ENCODE measurements at places on chromosomes 3 and 15.

- no peak for DNase-seq
These were observed 7.6 kb upstream of the APEH start for GRCh38 chr3:49666592-49666991.

DNA sequence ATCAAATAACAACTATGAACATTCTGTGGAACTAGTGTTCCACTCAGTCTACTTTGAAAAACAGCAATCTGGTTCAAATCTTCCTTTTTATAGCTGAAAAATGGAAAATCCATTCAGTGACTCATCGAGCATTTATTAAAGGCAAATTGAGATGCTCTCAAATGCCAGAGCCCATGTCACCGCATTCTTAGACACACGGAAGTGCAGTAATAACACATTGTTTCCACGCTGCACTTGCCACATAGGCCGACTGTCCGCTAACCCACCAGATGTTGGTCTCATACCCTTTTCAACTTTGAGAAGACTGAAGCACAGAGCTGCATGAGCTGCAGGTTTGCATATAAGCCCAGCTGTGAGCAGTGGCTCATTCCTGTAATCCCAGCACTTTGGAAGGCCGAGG, 95.9 kb downstream of the TMEM266 start:
- DNase-seq, result no peak

- DNase-seq, result no peak
These were observed 289.7 kb upstream of the CHRM5 start for GRCh38 chr15:33678602-33679001.

DNA sequence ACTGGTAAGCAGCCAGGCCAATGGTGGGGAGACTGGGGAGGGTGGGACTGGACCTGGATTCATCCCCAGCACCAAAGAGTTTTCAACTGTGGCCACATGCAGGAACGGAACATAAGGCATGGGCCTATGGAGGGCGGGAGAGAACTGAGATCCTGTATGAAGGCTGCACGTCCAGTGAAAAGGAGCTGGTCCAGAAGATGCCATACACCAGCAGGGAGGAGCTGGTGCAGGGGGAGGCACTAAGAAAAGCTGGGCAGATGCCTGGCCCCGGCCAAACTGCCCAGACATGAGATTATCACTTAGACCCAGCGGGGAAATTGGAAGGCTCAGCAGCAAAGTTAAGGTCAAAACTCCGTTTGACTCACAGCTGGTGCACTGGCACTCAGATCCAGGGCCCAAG, 58.1 kb upstream of the MCF2L2 start:
- no peak for DNase-seq

DNA sequence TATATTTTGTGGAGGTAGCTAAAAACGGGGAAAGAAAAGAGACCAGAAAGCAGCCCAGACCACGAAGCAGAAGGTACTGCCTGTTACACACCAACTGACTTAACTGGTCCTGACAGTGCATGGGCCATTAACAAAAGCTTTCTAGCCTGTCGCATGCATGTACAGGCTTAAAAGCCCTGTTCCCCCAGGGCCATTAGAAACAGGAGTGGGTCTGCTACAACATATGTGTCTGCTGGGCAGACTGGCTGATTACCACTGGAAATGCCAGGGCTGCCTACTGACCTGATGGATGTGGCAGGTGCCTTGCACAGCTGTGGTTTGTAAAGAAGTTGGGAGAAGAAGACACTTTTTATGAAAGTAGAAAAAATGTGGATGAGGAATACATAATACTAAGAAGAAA, 137.4 kb downstream of the GAP43 start:
- no peak for DNase-seq

DNA sequence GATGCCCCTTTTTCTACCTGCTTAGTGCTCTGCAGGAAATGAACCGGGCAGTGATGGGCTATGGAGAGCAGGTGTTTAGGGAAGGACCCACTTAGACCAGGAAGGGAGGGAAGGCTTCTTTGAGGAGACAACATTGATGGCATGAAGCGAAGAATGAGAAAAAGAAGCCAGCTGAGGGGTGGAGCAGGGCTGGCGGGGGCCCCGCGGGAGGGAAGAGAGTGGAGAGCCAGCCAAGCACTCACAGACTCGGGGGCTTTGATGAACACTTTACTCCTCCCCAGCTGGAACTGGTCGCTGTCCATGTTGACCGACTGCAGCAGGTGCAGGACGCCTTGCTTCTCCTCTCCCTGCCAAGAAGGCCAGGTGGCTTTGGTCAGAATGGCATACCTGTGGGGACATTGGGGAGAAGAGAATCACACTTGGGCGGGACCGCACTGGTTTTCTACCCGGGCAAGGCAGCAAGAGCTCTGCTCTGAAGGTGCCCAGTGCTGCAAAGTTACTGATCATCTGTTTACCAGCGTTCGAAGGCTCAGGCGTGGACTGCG, 28.4 kb upstream of the LDHAL6B start:
- DNase-seq, result no peak

DNA sequence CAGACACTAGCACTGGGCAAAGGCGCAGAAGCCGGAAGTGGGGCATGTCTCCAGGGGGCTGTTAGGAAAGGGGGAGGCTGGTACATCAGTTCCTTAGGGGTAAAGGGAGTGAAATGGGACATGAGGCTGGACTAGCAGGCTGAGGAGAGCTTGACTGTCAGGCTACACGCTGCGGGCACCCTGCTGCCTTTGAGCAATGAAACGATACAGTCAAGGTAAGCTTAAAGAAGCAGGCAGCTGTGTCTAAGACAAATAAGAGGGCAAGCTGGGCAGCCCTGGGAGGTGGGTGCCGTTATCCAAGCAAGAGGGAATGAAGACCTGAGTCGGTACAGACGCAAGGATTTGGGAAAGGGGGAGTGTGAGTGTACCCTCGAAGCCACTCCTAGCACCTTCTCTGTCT, 51.0 kb upstream of the DCLK3 start:
- no peak for DNase-seq

DNA sequence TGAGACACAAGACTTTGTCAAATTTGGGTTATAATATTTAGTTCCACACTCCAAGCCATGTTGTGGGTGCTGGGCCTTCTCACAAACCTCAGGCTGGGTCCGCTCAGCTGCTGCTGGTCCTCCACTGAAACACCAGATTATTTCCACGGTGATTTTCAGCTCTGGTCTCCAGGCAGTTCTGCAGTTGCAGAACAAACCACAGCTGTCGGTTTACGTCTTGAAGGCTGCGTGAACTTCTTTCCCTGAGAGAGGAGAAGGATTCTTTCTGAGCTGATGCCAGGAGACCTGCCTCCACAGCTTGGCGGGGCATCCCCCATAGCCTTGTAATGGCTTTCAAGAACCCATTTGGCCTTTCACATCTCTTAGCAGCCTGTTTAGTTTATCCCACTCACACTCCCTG, 16.2 kb downstream of the GALNT15 start:
- DNase-seq, result no peak

DNA sequence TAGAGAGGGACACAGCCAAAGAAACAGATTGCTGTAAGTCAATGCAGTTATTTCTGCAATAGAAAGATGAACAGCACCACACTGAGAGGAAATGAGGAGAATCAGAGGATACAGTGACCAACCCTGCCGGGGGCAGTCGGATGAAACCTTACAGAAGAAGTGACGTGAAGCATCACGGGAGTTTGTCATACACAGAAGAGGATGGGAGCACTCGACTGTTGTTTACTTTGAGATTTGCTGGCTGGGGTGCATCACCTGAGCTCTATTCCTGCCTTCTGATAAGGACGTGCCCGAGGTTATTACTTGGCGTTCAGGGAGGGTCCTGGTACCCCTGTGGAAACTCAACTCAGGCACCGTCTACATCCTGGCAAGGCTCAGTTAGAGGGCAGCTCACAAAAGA, 45.4 kb downstream of the MAGEF1 start:
- DNase-seq, result no peak

DNA sequence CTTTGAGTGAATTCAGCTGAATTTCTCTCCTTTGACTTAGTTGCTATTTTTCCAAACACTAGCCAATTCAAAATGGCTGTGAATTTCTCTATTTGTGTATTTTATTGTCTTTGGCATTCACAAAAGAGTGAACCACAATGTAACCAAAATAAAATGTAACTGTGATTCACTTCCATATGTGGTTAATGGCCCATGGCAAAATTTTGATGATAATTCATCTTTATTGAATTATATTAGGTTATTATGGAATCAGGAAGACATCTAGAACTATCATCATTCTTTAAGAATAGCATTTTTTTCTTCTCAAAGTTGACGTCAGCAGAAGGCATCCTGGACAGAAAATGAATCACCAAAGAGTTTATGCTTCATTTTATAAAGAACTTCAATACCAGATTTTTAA, 705.3 kb upstream of the NAALADL2 start:
- DNase-seq, result no peak

DNA sequence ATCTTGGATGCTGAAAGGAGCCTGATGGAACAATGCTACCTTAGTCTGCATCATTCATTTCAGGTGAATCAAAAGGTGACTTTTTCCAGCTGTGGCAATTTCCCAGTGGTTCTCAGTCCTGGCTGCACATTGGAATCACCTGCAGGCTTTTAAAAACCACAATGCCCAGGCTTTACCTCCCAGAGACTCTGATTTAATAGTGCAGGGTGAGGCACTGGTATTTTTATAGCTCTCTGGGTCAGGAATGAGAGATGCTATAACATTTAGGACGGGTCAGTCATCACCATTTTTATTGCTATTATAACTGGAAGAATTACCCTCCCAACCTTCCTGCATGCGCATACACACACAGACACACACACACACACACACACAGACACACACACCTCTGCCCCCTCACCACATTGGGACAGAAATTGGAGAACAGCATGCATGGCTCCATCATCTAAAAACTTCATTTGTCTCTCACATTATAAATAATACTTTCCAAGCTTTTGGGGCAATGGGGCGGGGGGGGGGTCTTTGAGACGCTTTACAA, 41.1 kb downstream of the LARP6 start:
- no peak for DNase-seq

DNA sequence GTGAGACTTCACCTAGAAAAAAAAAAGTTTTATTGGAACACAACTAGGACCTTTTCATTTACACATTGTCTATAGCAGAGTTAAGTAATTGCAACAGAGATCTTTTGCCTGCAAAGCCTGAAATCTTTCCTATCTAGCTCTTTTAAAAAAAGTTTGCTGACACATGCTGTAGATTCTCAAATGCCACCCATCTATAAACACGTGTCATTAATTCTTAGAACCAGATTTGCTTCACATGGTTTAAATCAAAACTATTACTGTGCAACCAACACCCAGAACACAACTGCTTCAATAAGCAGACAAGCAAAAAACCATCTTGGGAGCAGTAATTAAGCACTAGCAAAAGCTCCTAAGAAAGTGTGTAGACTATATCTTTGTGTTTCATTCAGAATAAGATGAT, 55.0 kb downstream of the OXSM start:
- DNase-seq, result no peak

DNA sequence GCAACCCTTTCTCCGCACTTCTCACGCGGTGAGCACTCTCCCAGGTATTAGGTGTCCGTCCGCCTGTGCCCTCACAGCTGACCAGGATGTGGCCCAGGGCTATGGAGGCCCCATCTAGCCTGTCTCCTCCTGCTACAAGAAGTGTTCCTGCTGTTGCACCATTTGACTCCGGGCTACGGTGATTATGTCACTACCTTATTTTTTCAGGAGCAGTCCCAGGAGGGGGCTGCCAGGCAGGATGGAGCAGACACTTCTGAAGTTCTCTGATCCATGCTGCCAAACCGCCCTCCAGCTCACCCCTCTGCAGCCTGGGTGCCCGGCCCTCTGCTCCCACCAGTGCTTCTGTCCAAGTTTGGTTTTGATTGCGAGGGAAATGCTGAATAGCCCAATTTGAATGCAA, 36.9 kb downstream of the ZXDC start:
- DNase-seq, result no peak

DNA sequence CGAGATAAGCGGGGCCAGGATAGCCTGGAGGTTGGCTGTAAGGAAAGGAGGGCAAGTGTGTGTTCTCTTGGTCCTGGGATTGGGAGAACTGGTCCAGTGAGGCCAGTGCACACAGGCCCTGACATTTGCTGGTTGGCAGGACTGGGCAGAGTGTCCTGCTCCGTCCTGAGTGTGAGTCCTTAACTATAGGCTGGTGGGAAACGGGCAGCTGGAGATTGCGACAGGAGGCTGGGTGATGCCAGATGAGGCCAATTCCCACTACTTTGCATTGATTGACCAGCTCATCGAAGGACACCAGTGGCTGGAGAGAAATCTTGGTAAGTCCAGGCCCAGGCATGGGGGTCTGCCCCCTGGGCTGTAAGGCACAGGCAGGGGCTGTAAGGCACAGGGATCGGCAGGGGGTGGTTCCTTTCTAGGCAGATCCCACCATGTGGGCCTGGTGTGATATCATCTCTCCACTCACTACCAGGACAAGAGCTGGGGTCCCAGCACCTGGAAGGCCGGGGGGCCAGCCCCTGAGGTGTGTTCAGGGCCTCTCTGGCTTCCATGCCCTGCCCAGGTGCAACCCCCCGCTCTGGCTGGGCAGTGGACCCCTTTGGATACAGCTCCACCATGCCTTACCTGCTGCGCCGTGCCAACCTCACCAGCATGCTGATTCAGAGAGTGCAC, 3.2 kb downstream of the MAN2A2 start:
- DNase-seq, result no peak

DNA sequence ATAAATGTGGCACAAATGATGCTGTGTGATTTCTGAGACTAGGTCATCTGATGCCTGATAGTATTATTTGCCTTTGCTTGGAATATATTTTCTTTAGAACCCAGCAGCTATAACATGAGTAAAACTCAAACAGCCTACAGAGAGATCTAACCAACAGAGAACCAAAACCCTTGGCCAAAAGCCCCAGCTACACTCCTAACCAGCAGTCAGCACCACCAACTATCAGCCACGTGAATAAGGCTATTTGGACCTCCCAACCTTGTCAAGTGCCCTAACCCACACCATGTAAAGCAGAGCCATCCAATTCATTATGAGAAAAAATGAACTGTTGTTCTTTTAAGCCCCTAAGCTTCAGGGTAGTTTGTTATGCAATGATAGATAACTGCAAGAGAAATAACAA, 114.6 kb upstream of the MELTF start:
- no peak for DNase-seq

DNA sequence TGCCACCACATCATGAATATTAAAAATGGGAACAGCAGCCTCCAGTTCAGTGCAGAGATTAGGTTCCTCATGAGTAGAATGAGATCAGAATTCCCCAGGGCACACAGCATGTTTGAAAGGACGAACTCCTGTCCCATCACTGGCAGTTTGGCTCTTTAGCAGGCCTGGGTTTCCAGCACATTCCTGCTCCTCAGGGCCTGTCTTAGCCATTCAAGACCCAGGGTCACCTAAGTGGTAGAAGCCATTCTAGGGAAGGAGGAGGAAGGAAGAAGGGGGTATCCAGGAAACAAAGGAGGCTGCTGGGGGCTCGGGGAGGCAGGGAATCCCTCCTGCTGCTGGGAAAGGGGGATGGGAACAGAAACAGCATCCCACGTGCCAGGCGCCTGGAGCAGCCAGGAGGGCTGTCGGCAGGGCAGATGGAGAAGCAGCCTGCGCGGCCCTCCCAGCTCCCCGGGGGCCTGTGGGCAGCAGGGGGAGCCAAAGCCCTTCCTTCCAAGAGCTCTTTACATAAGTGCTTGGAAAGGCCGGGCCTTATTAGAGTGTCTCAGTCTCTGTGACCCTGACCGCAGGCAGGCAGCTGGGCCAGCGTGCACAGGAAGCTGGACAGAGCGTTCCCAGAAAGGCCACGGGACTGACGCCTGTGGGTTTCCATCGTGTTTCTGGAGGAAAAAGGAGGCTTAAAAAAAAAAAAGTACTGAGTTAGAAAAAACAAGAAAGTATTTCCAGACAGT, 24.7 kb downstream of the LOXL1 start:
- DNase-seq, result peak; percentile 40

Measured in stimulated activated CD8-positive, alpha-beta memory T cell treated with anti-CD3 and anti-CD28 coated beads, Interleukin-4, amount 100 ng/mL, for 4 hours (primary cell).